ENCODE measurements at places on chromosomes 5 and 9. TPM values are rescaled to one million over a fixed set of nuclear protein-coding genes. Genes with fewer than 3 reads are reported as not detected.

- no peak overlapping the region for H3K4me3 ChIP-seq
- H3K36me3 ChIP-seq = no peaks in the 10 kb centered on the region
- peak; percentile 63 for DNase-seq
- no peak overlapping the region for H3K27ac ChIP-seq
Measured at GRCh38 chr9:2859776-2860379, 16.0 kb upstream of the PUM3 start.

DNA sequence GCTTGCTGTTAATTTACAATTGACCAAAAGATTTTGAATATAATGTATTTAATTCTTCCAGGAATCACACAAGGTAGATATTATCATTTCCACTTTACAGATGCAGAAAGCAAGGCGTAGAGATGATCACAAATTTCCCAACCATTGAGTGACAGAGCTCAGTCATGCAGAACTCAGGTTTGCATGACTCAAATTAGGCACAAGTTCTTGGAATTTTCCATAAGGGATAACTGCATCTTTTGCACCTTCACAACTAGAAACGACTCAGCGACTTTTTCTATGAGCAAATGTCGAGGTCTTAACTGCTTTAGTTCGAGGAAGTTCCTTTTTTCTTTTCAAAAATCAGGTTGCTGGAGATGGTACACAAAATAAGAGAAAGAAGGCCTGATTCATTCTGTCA lies 265.5 kb upstream of the PAPPA start:
- no peaks in the 10 kb centered on the region for H3K4me1 ChIP-seq
- no peaks in the 10 kb centered on the region for H3K27me3 ChIP-seq
- H3K27ac ChIP-seq = no peak overlapping the region
- no peaks in the 10 kb centered on the region for H3K36me3 ChIP-seq
- DNase-seq = no peak

GRCh38 chr5:2101685-2102084 lies 219.0 kb upstream of the IRX4 start:
- H3K27me3 ChIP-seq = no peaks in the 10 kb centered on the region
- no peaks in the 10 kb centered on the region for H3K4me1 ChIP-seq
- H3K27ac ChIP-seq = no peak overlapping the region
- no peak overlapping the region for H3K4me3 ChIP-seq
- H3K36me3 ChIP-seq = no peaks in the 10 kb centered on the region

GRCh38 chr5:154238776-154239481 lies 48.4 kb downstream of the GALNT10 start:
- no peaks in the 10 kb centered on the region for H3K27me3 ChIP-seq
- no peak for DNase-seq
- no peak overlapping the region for H3K4me3 ChIP-seq
- H3K27ac ChIP-seq = peak overlapping the region; percentile 25
- H3K36me3 ChIP-seq = no peaks in the 10 kb centered on the region
- H3K4me1 ChIP-seq = peaks cover 3% of the 10 kb centered on the region

GRCh38 chr9:13427587-13427986 lies 148.1 kb upstream of the MPDZ start:
- no peaks in the 10 kb centered on the region for H3K4me1 ChIP-seq
- no peak overlapping the region for H3K27ac ChIP-seq
- DNase-seq = no peak
- H3K36me3 ChIP-seq = no peaks in the 10 kb centered on the region
- H3K27me3 ChIP-seq = no peaks in the 10 kb centered on the region

GRCh38 chr5:62206150-62206829 lies 99.7 kb upstream of the KIF2A start:
- DNase-seq = no peak
- H3K27me3 ChIP-seq = peaks cover 6% of the 10 kb centered on the region
- H3K4me1 ChIP-seq = no peaks in the 10 kb centered on the region

GRCh38 chr9:94139672-94140417 lies 55.6 kb downstream of the PTPDC1 start:
- H3K4me3 ChIP-seq = no peak overlapping the region
- H3K36me3 ChIP-seq = no peaks in the 10 kb centered on the region
- no peaks in the 10 kb centered on the region for H3K27me3 ChIP-seq

DNA sequence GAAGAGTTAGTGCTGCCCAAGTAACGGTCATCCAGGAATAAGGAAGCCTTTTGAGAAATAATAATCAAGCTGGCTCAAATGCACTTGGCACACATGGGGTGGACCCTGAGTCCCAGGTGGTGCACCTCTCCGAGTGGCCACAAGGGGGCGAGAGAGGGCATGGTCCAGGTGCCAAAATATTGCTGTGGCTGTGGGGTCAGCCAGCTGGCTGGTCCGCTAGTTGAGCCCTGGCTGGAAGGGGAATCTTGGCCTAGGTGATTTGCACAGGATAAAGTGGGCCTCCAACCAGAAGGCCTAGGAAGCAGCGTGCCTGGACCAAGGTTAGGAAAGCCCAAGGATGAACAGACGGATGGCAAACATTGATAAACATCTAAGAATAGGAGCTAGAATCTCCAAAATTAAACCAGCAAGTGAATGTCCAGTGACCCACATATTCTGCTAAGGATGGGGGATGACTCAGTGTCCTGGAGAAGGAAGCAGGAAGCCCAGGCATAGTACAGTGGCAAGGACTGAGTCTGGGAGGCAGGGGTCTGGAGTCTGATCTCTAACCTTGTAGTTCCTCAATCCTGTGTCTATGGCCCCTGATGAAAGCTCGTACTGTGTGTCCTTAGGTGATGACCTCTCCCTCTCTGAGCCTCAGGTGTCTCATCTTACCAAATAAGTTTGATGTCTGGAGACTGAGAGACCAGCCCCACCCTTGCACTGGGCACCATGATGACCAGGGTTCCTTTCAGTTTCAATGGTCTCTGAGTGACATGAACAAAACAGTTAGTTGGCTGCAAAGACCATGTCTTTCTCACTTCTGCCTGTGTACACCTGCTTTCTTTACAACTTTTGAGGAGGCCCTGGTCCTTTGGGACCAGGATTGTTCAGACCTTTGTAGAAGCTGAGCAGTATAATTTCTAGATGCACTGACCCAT lies 19.2 kb upstream of the SHB start:
- H3K27ac ChIP-seq = no peak overlapping the region
- no peaks in the 10 kb centered on the region for H3K36me3 ChIP-seq
- no peak overlapping the region for H3K4me3 ChIP-seq
- no peaks in the 10 kb centered on the region for H3K27me3 ChIP-seq
- H3K4me1 ChIP-seq = peaks cover 3% of the 10 kb centered on the region
- DNase-seq = peak; percentile 82

DNA sequence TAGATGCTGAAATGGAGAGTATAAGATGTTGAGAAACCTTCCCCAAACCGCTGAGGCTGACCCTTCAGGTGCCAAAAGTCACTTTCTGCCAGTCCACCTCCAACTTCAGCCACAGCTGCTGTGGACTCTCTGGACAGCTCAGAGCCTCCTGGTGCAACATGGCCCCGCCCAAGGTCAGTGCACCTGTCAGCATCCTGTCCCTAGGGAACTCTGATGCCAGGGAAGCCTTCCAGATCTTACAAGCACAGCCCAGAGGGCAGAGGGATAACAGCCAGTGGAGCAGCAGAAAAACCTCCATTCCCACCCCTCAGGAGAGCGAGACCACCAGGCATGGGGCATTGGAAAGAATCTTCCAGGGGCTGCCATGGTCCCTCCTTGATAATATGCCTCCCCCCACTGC lies 10.5 kb upstream of the PTGES2 start:
- no peaks in the 10 kb centered on the region for H3K27me3 ChIP-seq
- DNase-seq = no peak
- no peak overlapping the region for H3K27ac ChIP-seq
- no peaks in the 10 kb centered on the region for H3K4me1 ChIP-seq
- H3K36me3 ChIP-seq = no peaks in the 10 kb centered on the region
- no peak overlapping the region for H3K4me3 ChIP-seq

DNA sequence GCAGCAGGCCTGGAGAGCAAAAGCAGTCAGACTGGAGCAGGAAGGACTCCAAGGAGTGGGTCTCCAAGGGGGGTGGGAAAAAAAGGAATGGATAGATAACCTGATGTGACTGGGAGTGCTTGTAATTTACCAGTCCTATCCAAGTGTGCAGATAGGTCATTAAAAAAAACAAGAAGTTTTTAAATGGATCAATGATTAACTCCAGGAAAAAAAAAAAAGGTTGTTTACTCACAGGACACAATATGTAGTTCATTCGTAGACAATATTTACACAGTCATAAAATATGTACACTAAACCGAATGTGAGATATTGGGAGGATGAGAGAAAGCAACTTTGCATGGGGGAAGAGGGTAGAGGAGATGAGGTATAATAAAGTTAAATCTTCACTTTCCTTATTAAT lies 20.4 kb downstream of the ZBTB5 start:
- H3K4me3 ChIP-seq = no peak overlapping the region
- no peaks in the 10 kb centered on the region for H3K36me3 ChIP-seq
- no peak for DNase-seq
- H3K27me3 ChIP-seq = no peaks in the 10 kb centered on the region
- H3K27ac ChIP-seq = no peak overlapping the region
- H3K4me1 ChIP-seq = no peaks in the 10 kb centered on the region

- DNase-seq = no peak
- H3K4me3 ChIP-seq = no peak overlapping the region
- peaks cover 10% of the 10 kb centered on the region for H3K4me1 ChIP-seq
- no peak overlapping the region for H3K27ac ChIP-seq
- no peaks in the 10 kb centered on the region for H3K36me3 ChIP-seq
Measured at GRCh38 chr9:137037483-137037882, 5.6 kb upstream of the FUT7 start.

DNA sequence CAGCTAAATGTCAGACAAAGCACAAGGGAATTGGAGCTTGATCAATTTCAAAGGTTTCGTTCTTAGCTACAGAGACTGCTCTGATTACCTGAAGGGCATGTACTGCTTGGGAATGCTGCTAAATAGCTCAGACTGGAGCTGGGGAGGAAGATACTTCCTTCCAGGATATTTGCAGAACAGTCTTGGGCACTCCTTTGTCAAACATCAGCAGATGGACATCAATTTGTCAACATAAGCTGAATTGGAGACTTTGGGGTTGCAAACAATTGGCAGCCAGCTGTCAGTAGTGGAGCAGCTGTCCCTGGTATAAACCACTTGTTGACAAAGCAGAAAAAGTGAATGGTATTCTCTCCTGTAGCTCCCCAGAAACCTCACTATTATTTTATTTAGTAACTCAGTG lies 182.0 kb downstream of the CCDC192 start:
- peak; percentile 49 for DNase-seq
- no peaks in the 10 kb centered on the region for H3K27me3 ChIP-seq
- peak overlapping the region; percentile 53 for H3K27ac ChIP-seq
- H3K36me3 ChIP-seq = no peaks in the 10 kb centered on the region
- H3K4me1 ChIP-seq = peaks cover 6% of the 10 kb centered on the region

GRCh38 chr9:35385042-35385441 lies 104.9 kb upstream of the RUSC2 start:
- H3K36me3 ChIP-seq = no peaks in the 10 kb centered on the region
- H3K4me3 ChIP-seq = no peak overlapping the region
- DNase-seq = no peak
- H3K4me1 ChIP-seq = no peaks in the 10 kb centered on the region
- H3K27me3 ChIP-seq = no peaks in the 10 kb centered on the region

GRCh38 chr5:168372356-168372946 lies 81.0 kb downstream of the WWC1 start:
- H3K36me3 ChIP-seq = no peaks in the 10 kb centered on the region
- no peak overlapping the region for H3K4me3 ChIP-seq
- H3K27me3 ChIP-seq = no peaks in the 10 kb centered on the region
- DNase-seq = no peak
- H3K4me1 ChIP-seq = no peaks in the 10 kb centered on the region
- no peak overlapping the region for H3K27ac ChIP-seq

- no peaks in the 10 kb centered on the region for H3K36me3 ChIP-seq
- peak overlapping the region; percentile 67 for H3K4me3 ChIP-seq
- H3K4me1 ChIP-seq = peaks cover 44% of the 10 kb centered on the region
- H3K27ac ChIP-seq = peak overlapping the region; percentile 95
Measured at GRCh38 chr9:129176701-129177442, 1.2 kb downstream of the IER5L start.

DNA sequence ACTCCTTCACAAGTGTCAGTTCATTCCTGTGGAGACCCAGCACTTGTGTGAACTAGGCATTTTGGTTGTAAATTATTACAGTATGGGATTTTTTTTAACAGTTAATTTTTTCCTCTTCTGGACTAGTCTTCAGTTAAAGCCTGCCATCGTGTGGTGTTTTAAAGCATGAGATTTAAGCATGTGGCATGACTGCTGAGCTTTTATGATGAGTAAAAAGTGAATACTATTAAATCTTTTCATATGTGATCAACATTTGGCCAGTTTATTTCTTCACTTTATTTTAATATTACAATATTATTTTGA lies 25.0 kb downstream of the LMNB1 start:
- H3K27me3 ChIP-seq = no peaks in the 10 kb centered on the region
- no peak overlapping the region for H3K4me3 ChIP-seq
- no peaks in the 10 kb centered on the region for H3K36me3 ChIP-seq
- no peak for DNase-seq
- H3K27ac ChIP-seq = no peak overlapping the region

GRCh38 chr9:95116002-95116807 lies 201.3 kb downstream of the FANCC start:
- no peaks in the 10 kb centered on the region for H3K27me3 ChIP-seq
- no peaks in the 10 kb centered on the region for H3K36me3 ChIP-seq

DNA sequence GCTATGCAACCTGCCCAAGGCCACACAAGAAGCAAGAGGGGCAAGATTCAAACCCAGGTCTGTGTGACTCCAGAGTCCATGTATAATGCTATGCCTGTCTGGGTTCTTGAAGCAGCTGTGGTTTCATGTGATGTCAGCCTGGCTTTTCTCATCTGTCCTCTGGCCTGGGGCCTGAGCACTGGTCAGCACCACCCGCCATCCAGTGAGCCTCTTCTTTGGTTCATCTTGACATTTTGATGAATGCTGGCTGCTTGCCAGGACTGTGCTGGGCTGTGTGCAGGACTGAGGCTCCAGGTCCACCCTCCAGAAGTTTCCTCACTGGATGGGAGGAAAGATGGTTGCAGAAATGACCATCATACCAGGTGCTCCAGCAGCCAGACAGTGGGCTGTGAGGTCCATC lies 61.5 kb downstream of the TSTD2 start:
- H3K36me3 ChIP-seq = no peaks in the 10 kb centered on the region
- peak overlapping the region; percentile 44 for H3K27ac ChIP-seq
- no peaks in the 10 kb centered on the region for H3K27me3 ChIP-seq
- DNase-seq = no peak
- H3K4me3 ChIP-seq = no peak overlapping the region

- H3K27me3 ChIP-seq = peaks cover 10% of the 10 kb centered on the region
- H3K4me3 ChIP-seq = peak overlapping the region; percentile 65
- H3K36me3 ChIP-seq = no peaks in the 10 kb centered on the region
- H3K27ac ChIP-seq = peak overlapping the region; percentile 95
- DNase-seq = no peak
Measured at GRCh38 chr9:101487443-101487840, 46.2 kb upstream of the RNF20 start.

GRCh38 chr5:58934629-58935097 lies 351.8 kb downstream of the RAB3C start:
- DNase-seq = no peak
- no peaks in the 10 kb centered on the region for H3K36me3 ChIP-seq
- no peak overlapping the region for H3K4me3 ChIP-seq
- no peak overlapping the region for H3K27ac ChIP-seq

SURF4 gene
- total RNA-seq = 155 TPM

- DNase-seq = no peak
- H3K4me3 ChIP-seq = no peak overlapping the region
- H3K27me3 ChIP-seq = no peaks in the 10 kb centered on the region
- H3K27ac ChIP-seq = no peak overlapping the region
- H3K4me1 ChIP-seq = no peaks in the 10 kb centered on the region
Measured at GRCh38 chr5:103668281-103668680, 105.7 kb upstream of the NUDT12 start.

MYMK gene
- total RNA-seq = not detected

- H3K27me3 ChIP-seq = no peaks in the 10 kb centered on the region
- H3K4me3 ChIP-seq = no peak overlapping the region
- H3K36me3 ChIP-seq = no peaks in the 10 kb centered on the region
Measured at GRCh38 chr5:79850316-79850822, 140.7 kb downstream of the MTX3 start.

- no peaks in the 10 kb centered on the region for H3K4me1 ChIP-seq
- no peaks in the 10 kb centered on the region for H3K27me3 ChIP-seq
- H3K36me3 ChIP-seq = no peaks in the 10 kb centered on the region
- H3K4me3 ChIP-seq = no peak overlapping the region
- no peak for DNase-seq
Measured at GRCh38 chr5:150317048-150318003, 14.6 kb upstream of the ARSI start.
